ENCODE measurements at places on chromosomes 6 and 20. TPM values are rescaled to one million over a fixed set of nuclear protein-coding genes. Genes with fewer than 3 reads are reported as not detected.

DNA sequence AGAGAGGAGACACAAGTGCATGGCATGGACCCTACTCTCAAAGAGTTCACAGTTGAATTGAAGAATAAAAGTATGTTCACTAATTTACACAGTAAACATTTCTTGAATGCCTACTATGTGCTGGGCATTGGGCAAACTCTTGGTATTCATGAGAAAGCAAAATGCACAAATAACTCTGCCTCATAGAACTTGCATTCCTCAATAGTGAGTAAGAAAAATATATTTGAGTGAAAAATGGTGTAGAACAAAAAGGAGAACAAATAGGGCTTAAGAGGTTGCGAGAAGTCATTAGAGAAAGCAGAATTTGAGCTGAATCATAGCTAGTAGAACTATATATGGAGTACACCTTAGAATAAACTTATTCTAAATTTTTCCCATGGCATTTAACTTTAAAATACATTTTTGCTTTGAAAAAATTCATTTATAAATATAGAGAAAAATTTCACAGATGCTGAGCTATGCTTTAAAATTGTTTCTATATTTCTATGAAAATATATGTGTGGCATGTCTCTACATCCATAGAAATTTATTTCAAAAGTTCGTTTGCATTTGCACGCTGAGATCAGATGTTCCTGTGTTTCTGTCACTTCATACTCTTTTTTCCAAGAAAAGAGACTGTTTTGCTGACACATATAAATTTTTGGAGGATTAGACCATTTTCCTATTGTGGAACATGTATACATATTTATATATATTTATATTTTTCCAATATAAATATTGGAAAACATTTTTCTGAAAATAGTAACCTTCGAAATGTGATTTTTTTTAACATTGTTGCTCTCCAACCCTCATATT, 236.1 kb downstream of the KCNQ5 start:
- DNase-seq, result peak; percentile 42

DNA sequence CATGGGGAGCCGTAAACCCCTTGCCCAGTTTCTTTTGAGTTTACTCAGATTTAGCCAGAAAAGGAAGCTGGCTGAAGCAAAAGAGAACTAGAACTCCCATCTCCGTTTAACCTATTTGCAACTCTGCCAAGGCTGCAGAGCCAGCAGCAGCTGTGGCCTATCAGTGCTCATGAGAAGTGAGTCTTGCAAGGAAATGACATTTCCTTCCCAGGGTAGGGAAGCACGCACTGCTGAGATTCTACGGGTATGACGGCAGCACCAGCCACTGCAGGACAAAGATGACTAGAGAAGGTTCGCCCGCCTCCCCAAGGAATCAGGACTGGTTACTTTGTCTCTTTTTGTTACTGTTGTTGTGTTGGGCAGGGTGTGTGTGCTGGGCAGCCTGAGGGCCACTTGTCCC, 47.6 kb downstream of the PPP1R3G start:
- DNase-seq, result peak; percentile 99

DNA sequence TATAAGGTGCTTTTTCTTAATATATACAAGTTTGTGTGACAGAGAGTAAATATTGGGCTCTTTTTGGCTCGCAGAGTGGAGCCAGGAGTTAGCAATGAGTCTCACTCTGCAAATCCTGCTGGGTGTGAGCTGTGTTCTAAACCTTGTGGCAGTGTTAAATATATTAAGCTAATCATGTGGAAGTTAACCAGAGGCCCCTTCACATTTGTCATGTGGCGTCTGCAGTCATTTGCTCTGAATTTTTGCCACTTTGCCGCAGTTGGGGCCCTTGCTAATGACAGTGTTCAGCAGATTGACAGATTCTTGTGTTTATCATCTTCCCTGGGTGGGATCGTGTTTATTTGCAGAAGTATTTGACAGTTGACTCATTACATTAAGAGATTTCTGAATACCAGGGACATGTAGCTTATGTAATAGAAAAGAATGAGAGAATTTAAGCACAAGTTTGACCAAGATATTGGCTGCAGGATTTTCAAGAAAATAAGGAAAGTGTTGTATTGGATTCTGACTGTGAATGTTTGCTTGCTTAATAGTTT, 37.9 kb downstream of the SPATA2 start:
- DNase-seq, result peak; percentile 33

DNA sequence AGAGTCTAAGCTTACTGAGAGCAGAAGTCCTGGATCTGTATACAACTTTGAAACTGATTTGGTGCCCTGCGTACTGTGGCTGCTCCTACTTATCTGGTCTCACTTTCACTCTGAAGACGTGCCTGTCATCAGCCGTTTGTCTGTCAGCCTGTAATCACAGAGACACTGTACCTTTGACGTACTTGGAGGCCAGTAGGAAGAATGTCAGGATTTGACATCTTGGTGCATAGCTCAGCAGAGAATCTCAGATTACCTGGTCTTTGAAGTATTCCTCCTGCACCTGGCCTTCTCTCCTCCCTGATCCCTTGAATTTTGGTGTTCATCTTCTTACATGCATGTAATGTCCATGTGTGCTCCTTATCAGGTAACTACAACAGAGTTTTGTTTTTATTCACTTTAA, 37.7 kb downstream of the DSE start:
- no peak for DNase-seq

GRCh38 chr6:151186306-151186705, 53.5 kb upstream of the AKAP12 start:
- DNase-seq, result no peak

PI16 gene
- total RNA-seq, result not detected

DNA sequence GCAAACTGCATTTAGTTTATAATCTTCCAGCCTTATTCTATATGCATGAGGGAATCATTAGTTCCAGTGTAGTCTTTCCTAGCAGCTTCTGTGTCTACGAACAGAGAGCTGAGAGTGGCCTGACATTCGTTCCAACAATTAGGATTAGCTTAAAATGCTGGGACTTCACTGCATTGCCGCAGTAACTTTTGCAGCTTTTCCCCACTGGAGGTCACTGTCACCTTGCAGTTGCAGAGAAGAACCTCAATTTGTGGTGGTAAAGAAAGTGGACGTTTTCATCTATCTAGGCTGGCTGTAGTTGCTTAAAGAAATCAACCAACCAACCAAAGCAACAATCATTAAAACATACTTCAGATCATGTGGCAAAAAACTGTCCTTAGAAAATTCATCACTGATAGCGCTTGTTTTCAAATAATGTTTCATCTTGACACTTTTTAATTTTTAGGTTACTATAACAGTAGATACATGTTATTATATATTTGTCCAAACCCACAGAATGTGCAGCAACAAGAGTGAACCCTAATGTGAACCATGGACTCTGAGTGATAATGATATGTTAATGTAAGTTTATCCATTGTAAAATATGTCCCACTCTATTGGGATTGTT, 12.2 kb downstream of the MYLK4 start:
- DNase-seq, result peak; percentile 74

CYP21A2 gene
- not detected for total RNA-seq

GRCh38 chr6:118869350-118869749, 24.6 kb upstream of the ASF1A start:
- peak; percentile 12 for DNase-seq

GATA5 gene
- total RNA-seq, result 0.26 TPM

- peak; percentile 99 for DNase-seq
Observed at GRCh38 chr6:47134476-47135189, 92.5 kb upstream of the ADGRF1 start.

GRCh38 chr6:45987856-45988255, 27.8 kb downstream of the CLIC5 start:
- no peak for DNase-seq

SRSF12 gene
- total RNA-seq, result 0.33 TPM

ISM1 gene
- total RNA-seq, result 0.26 TPM

GRCh38 chr6:40947876-40948526, 91.0 kb downstream of the UNC5CL start:
- peak; percentile 76 for DNase-seq

DNA sequence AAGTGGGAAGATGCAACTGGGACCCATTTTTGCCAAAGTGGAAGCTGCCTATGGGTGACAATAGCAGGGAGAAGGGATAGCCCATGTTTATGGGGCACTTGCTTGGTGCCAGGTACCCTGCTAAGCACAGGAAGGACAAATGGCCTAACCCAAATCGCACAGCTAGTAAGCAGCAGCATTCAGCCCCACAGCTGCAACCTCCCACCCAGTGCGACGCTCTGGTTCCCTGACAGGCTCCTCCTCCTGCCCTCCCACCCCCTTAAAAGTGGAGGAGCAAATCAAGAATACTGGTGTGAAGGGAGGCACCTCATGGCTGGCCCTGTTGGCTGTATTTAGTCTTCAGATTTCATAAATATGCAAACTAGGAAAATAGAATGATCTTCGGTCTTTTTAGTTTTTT, 76.2 kb downstream of the RIN2 start:
- no peak for DNase-seq

GRCh38 chr6:106648651-106649308, 19.4 kb downstream of the QRSL1 start:
- no peak for DNase-seq

PRDM13 gene
- total RNA-seq, result not detected

GRCh38 chr6:9938801-9939200, 476.1 kb downstream of the TFAP2A start:
- no peak for DNase-seq

LAMA4 gene
- 494 TPM for total RNA-seq

ESR1 gene
- total RNA-seq, result 0.50 TPM

GMDS gene
- 12.7 TPM for total RNA-seq

DNA sequence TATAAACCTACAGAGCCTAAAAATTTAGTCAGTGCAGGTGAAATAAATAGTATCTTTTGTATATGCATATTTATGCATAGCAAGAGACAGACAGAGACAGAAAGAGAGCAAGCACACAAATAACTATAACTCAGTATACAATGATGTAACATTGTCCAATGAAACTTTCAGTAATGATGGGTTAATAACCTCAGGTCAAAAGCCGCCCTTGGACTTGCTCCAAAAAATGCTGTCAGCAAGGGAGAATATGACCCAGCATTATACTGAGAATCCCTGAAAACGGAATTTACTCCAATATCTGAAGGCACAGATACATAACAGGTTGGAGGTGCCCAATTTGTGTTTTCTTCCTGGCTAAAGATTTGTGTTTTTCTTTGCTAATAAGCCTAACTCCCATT, 590.6 kb upstream of the NOX3 start:
- DNase-seq, result no peak

GNAS-AS1 gene
- total RNA-seq, result 0.33 TPM

DNA sequence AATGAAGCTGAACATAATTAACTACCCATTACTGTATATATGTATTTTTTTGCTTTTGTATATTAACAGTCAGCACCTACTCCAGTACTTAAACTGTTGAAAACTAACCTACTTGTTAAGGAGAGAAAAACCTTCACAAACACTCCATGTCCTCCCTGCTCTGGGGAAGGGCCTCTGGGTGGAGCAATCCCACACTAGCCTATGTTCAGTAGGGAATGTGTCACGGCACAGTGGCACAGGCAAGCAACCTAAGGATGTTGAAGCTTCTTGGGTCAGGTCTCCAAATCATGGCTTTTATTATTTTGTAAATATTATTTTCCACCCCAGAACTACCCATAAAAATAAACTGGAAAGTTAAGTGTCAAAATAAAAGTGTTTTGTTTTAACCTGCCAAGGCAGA, 5.3 kb downstream of the MAN1A1 start:
- no peak for DNase-seq

DNA sequence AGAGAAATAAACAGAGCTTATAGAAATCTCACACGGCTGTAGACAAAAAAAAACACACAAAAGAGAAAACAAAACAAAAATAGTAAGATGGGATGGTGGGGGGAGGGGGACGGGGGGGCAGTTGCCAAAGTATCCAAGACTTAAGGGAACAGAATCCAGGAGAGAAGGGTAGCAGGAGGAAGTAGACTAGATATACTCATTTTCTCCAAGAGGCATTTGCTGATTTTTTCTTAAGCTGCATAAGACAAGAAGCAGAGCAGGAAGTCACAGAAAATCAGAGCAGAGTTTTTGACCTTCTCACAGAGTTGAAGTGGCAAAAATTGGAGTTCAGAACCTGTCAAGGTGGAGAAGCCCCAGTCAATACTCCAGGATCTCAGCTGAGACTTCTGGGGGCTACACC, 237.7 kb downstream of the HIVEP2 start:
- DNase-seq, result no peak

All from fibroblast of lung (primary cell).